ENCODE measurements at places on chromosomes 3 and 15. TPM values are rescaled to one million over a fixed set of nuclear protein-coding genes. Genes with fewer than 3 reads are reported as not detected.

GRCh38 chr3:32313723-32314473, 75.4 kb downstream of the CMTM8 start:
- peak; percentile 10 for DNase-seq

- DNase-seq: no peak
These were observed 7.7 kb upstream of the OXSR1 start for GRCh38 chr3:38157595-38157994.

GRCh38 chr3:134765468-134765867, 29.6 kb upstream of the EPHB1 start:
- DNase-seq: no peak

DNA sequence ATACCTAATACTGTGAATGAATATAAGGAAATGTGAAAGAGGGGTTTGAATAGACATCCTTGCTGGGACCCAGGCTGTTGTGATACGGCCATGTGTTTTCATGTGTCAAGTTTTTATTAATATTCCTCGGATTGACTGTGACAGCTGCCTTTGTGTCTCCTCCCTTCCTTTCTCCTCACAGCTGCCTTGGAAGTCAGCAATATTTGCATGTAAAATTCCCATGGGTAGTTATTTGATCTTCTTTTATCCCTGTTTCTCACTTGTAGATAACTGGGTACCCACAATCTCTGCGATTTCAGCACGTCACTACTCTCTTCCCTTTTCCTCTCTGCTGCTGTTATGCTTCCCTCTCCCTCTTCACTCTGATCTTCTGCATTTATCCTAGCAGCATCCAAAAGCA, 9.4 kb downstream of the GPR156 start:
- no peak for DNase-seq

SLC6A1 gene
- total RNA-seq: not detected

Data from fibroblast of the aortic adventitia (primary cell).